ENCODE measurements at places on chromosomes 12 and 14.

GRCh38 chr12:131072451-131073230 is 118.9 kb downstream of the ADGRD1 start:
- no peak for DNase-seq

DNA sequence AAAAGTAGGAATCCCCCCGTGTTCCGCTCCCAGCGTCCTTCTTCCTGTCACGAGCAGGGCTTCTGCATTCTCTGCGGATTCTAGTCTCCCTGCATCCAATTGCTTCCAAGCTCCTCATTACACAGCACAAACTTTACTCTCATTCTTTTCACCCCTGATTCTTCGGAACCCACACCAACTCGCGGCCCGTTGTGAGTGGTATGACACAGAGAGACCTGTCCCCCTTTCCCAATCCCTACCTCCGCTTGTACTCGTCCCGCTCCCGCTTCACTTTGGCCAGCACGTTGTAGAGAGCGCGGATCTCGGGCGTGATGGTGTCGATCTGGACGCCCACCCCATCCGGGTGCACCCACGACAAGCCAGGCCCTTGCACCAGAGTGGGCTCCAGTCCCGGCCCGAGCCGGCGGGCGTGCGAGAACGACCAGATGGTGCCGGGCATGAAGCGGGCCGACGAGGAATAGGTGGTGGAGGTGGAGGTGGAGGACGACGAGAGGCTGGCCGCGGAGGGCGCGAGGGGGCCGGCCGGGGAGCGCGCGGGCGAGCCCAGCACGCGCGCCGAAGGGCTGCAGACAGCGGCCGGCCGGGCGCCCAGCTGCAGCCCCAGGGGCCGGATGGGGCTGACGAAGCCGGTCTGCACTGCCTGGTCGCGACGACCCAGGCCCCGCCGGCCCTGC is 687 bp downstream of the IFFO1 start:
- peak; percentile 30 for DNase-seq

DNA sequence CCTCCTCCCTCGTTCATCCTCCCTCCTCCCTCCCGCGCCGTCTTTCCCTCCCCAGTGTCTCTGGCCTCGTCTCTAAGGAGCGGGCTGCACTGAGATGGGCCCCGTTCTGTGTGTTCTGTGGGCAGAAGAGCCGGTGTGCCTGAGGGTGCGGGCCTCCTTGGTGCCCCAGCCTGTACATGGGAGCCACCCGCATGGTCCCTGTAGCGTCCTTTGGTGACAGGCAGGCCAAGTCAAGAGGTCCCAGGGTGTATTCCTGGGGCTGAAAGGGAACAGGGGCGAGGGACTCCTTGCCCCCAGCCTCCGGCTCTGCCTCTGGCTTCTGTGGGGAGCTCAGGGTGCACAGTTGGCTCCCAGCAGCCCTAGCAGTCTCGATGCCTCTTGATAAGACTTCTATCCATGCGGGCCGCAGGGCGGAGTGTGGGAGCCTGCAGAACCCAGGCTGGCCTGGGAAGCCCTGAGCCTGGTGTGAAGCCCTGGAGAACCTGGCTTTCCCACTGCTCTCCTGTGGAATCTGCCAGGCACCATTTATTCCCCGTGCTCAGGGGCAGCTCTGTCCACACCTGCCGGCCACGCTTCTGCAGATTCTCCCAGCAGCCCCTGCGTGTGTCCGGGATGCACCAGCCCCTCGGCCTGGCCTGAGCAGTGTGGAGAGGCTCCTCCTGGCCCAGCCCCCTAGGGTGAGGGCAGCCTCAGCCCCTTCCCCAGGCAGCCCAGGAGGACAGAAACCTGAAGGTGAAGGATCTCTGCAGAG is 181.3 kb downstream of the KIF26A start:
- peak; percentile 11 for DNase-seq

- DNase-seq = no peak
Observed at GRCh38 chr12:56991319-56992246, 14.8 kb downstream of the ZBTB39 start.

GRCh38 chr12:113936460-113936859 is 29.7 kb downstream of the RBM19 start:
- DNase-seq = no peak

DNA sequence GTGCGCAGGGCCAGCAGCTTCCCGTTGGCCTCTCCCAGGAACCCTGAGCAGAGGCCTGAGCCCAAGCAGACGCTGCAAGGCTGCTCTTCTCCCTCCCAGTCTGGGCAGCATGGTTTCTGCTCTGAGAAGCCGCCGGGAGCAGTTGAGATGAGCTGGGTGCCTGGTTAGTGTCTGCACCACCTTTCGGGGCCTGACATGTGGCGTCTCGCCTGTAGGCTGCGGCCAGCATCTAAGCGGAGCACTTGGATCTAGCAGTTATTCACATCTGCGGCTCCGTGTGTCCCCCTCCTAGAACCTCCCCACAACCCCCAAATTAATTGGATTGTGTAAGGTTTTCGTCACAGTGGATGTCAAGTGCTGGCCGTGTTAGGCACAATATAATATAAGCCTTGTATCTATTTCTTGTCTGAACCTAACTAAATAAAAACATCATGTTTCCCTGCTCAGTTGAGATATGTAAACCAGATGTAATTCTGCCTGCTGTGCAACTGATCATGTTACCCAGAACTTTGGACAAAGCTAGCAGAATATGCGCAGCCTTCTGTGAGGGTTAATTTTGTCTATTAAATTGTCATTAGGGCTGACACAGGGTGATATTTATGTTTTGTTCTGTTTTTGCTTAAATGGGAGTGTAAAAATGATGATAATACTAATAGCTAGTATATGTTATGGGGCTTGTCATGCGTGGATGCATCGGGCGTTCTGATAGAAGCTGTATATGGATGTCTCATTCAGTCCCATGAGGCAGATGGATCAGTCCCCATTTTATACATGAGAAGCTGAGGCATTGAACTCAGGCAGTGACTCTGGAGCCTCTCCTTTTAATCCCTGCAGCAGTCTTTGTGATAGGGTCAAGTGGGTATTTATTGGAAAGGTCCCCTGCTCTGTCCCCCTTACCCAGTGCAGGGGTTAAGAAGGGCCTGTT is 45.8 kb downstream of the ELK3 start:
- no peak for DNase-seq

DNA sequence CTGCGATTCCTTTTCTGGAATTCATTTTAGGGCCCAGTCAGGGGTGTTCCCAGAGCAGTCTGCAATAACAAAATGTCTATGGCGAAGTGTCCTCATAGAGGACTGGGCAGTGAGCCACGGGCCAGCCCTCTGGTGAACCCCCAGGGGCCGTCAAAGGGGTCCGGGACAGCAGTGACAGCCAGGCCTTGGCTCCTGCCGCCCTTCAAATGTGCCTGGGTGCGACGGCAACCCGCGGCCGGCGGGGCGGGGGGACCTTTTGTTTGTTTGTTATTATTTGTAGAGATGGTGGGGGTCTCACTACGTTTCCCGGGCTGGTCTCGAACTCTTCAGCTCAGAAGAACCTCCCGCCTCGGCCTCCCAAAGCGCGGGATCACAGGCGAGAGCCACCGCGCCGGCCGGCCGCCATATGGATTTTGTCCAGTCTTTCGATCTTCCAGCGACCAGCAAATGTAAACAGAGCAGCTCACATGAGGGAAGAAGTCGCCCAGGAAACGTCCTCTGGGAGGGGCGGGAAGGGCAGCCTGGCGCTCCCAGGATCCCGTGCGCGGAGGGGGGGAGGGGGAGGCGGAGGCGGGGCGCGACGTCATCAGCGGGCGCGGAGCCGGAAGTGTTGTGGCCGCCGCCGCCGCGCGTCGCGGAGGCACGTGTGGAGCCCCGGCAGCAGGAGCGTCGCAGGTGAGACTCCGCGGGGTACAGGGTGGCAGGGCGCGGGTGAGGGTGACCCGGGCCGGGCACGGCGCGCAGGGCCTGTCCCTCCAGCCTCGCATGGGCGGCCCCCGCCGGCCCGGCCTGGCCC is at the start of gene TRMT61A:
TSS of gene TRMT61A (plus strand) at position 610 of the 796 bp plus-strand sequence. CDS start 783 bp downstream, outside the sequence.
- peak; percentile 85 for DNase-seq

- DNase-seq = no peak
Observed at GRCh38 chr12:113970211-113970610, 4.1 kb upstream of the RBM19 start.

- DNase-seq = peak; percentile 85
Observed at GRCh38 chr12:49827401-49828099, 663 bp downstream of the NCKAP5L start.

DNA sequence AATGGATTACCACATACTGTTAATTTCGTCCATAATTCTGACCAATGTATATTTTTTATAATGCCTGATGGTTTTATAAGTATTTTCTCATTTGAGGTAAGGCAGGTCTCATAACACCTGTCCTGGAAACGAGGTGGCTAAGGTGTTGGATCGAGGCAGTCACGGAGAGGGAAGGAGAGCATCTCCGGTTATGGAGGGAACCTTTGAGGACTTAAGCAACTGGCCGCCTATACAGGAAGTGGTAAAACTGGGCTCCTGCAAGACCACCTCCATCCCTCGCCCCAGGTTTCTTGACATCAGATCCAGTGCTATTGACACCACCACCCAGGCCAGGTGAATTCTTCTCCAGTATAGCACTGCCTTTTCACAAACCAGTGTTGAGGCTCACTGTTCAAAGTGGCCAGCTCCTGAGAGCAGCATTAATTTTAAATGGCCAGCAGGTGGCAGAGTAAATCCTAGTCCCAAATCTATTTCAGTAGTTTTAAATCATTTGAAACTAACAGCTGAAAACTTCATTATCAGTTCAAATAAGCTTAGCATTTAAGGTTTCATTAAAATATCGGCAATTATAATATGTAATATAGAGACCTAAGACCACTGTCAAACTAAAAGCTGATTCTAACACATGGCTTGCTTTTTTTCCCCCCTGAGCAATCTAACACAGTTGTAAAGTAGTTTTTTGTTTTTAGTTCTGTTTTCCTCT is 100.8 kb downstream of the PPM1A start:
- DNase-seq = peak; percentile 77

DNA sequence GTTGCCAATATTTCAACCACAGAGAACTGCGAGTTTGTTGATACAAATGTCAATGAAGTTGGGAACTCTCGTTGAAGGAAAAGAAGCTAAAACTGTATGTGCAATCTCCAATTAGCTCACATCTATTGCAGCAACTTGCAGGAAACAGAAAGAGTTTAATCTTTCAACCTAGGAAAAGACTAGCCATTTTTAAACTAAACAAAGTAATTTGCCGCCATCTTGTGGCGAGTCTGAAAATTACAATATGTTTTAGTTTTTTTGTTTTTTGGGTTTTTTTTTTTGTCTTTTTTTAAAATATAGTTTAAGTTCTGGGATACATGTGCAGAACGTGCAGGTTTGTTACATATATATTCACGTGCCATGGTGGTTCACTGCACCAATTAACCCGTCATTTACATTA is 131.2 kb upstream of the FOXG1 start:
- DNase-seq = peak; percentile 29

- DNase-seq = no peak
Observed at GRCh38 chr12:58537278-58537677, 383.0 kb downstream of the LRIG3 start.

- no peak for DNase-seq
Observed at GRCh38 chr14:96246539-96246847, 9.5 kb upstream of the BDKRB1 start.

GRCh38 chr14:61174441-61174891 is 106.7 kb downstream of the TMEM30B start:
- DNase-seq = peak; percentile 32

DNA sequence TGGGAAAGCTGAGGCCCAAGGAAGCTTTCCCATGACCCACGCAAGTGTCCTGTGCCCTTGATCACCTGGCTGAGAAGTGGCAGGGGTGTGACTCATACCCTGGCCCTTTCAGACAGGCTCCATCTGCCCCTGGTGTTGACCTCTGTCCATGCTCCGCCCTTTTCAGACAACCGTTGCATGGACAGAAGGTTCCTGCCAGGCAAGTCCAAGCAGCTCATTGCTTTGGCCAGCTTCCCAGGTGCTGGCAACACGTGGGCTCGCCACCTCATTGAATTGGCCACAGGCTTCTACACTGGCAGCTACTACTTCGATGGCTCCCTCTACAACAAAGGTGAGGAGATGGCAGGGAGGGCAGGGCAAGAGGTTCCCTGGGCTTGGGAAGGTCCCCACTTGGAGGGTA is 103.5 kb downstream of the WSCD2 start:
- DNase-seq = no peak

DNA sequence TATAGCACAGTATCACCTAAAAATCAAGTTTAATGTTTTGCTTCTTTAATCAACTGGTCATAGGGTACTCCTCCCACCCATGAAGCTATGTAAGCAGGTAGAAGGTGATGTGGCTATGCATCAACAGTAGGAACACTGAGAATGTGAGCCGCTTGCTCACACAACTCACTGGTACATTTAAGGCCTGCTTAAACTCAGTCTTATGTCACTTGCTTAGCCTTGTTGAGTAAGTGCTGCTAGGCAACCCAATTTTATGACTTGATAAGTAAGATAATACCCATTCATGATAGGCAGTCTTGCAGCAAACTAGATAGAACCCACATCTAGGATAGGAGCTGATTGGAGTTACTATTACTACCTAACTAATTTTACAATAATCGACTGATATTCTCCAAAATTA is 70.0 kb upstream of the BMP4 start:
- no peak for DNase-seq

- no peak for DNase-seq
Observed at GRCh38 chr12:77032406-77032805, 33.0 kb downstream of the E2F7 start.

GRCh38 chr12:125149160-125150108 is 84.2 kb downstream of the AACS start:
- no peak for DNase-seq

GRCh38 chr14:61325166-61325565 is 3.8 kb downstream of the PRKCH start:
- no peak for DNase-seq

- DNase-seq = peak; percentile 66
Observed at GRCh38 chr12:106493531-106493930, 89.3 kb upstream of the RFX4 start.

- DNase-seq = peak; percentile 82
Observed at GRCh38 chr12:51082561-51083125, 753 bp downstream of the CSRNP2 start.
